Esophagus squamous epithelium (tissue), 5 donors: ENCODE measurements at places on chromosomes 4 and X. TPM values are rescaled to one million over a fixed set of nuclear protein-coding genes. Genes with fewer than 3 reads are reported as not detected.

The TMEM255A gene
- total RNA-seq: 4.0 TPM

The AREG gene
- 16.6 TPM for total RNA-seq

The RASSF6 gene
- total RNA-seq: 2.8 TPM

The MAP7D2 gene
- 0.75 TPM for total RNA-seq

- DNase-seq: no peak
Observed at GRCh38 chr4:137997496-137997895, 244.7 kb downstream of the SLC7A11 start.

- no peak for DNase-seq
Observed at GRCh38 chr4:127501103-127501502, 131.7 kb upstream of the INTU start.
